ENCODE measurements at places on chromosomes 5 and 9. TPM values are rescaled to one million over a fixed set of nuclear protein-coding genes. Genes with fewer than 3 reads are reported as not detected.

GRCh38 chr5:58787987-58788386 lies 205.1 kb downstream of the RAB3C start:
- no peak for DNase-seq

DNA sequence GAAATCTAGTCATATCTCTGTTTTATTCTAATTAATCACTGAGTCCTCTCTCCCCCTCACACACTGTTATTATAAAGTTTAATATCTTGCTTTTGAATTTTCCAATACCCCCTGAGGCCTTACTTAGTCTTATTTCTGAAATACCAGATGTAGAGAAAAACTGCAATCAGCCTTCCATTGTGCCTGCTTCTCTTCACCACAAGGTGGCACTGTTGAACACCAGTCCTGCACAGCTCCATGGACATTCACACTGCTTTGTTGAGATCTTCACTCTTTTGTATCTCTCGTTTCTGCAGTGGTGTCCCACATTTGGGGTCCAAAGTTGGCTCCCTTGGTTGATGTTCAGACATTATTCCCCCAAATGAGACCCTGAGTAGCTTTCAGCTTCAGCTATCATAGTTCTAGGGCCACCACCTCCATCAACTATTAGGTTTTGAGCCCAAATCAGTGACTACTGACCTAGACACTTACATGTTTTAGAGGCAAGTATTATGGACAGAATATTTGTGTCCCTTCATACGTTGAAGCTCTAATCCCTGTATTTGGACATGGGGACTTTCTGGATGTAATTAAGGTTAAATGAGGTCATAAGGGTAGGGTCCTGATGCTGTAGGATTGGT lies 24.3 kb downstream of the BOD1 start:
- DNase-seq = no peak

POLR3G gene
- 1.0 TPM for total RNA-seq

HRH2 gene
- 24.3 TPM for total RNA-seq

SLC25A48 gene
- total RNA-seq = not detected

All from left cardiac atrium (tissue), 4 donors.